ENCODE measurements at places on chromosomes 7 and 10. TPM values are rescaled to one million over a fixed set of nuclear protein-coding genes. Genes with fewer than 3 reads are reported as not detected.

SPDYE2 gene
- not detected for polyA plus RNA-seq

STEAP4 gene
- polyA plus RNA-seq, result not detected

NKX6-2 gene
- 0.30 TPM for polyA plus RNA-seq

CYP26A1 gene
- polyA plus RNA-seq, result 0.77 TPM

HOXA3 gene
- polyA plus RNA-seq, result not detected

HDAC9 gene
- 15.9 TPM for polyA plus RNA-seq

SPDYE1 gene
- not detected for polyA plus RNA-seq

Data from neural cell (in vitro differentiated cells).